Frontal cortex (tissue), 4 donors: ENCODE measurements at places on chromosomes 4 and X.

DNA sequence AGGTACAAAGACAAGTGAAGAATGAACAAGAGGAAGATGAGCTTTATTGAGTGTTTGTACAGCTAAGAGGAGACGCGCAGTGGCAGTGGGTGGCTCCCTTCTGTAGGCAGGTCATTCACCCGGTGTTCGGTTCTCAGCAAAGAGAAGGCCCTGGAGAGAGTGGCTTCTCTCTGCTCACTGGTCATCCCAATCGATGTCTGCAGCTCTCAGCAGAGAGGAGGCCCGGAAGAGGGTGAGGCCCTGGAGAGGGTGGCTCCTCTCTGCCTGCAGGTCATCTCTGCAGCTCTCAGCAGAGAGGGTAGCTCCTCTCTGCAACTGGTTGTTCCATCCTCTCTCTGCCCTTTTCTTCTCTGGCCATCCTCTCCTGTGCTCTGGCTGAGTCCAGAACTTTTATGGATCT lies 126.5 kb downstream of the UGT8 start:
- DNase-seq: no peak

DNA sequence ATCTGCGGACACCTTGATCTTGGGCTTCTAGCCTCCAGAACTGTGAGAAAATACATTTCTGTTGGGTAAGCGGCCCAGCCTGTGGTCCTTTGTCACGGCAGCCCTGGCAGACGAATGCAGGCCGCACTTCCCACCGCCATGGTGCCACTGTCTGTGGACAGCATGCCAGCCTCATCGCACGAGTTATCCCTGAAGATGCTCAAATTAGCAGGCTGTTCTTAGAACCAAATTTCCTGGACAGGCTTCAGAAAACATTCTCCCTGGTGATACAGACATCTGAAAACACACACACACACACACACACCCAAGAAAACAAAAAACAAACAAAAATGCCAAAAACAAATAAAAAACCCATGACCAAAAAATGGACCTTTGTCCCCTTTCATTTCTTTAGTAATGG lies 343.5 kb upstream of the GATB start:
- no peak for DNase-seq

- DNase-seq: no peak
Measured at GRCh38 chrX:42229533-42229932, 306.2 kb upstream of the CASK start.

GRCh38 chr4:16597845-16598596 lies 300.4 kb downstream of the LDB2 start:
- DNase-seq: no peak

GRCh38 chr4:99356992-99357391 lies 4.4 kb upstream of the ADH1C start:
- no peak for DNase-seq
